Stimulated activated CD4-positive, alpha-beta T cell treated with anti-CD3 and anti-CD28 coated beads, Interleukin-4, amount 100 ng/mL, for 1 hour (primary cell): ENCODE measurements at places on chromosomes 3 and 15.

- DNase-seq = no peak
These were observed 138.0 kb downstream of the SRGAP3 start for GRCh38 chr3:9111417-9111816.

DNA sequence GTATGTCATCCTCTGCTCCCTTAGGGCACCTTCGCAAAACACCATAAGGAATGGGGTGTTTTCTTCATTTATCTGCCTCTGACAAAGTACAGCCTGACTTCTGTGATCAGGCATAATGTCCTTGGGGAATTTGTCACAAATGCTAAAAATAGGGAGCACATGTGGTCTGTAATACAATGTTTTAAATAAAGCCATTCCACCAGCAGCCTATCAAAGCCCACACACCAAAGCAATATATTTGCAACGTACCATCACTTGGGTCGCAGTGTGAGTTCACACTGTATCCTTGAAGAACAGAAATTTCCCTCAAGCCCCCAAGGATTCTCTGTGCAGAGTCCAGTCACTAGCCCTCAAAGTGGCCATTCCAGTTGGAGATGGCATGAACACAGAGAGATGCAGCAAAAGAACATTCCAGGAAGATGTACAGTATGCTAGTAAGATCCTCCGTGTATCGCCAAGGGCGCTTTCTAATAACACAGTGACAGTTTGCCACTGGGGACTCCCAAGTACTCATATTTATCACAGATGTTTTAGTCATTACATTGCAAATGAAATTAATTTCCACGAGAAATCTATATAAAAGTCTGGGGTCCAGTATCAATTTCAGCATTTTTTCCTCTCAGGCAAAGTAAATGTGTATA lies 246.7 kb downstream of the MCTP2 start:
- no peak for DNase-seq

DNA sequence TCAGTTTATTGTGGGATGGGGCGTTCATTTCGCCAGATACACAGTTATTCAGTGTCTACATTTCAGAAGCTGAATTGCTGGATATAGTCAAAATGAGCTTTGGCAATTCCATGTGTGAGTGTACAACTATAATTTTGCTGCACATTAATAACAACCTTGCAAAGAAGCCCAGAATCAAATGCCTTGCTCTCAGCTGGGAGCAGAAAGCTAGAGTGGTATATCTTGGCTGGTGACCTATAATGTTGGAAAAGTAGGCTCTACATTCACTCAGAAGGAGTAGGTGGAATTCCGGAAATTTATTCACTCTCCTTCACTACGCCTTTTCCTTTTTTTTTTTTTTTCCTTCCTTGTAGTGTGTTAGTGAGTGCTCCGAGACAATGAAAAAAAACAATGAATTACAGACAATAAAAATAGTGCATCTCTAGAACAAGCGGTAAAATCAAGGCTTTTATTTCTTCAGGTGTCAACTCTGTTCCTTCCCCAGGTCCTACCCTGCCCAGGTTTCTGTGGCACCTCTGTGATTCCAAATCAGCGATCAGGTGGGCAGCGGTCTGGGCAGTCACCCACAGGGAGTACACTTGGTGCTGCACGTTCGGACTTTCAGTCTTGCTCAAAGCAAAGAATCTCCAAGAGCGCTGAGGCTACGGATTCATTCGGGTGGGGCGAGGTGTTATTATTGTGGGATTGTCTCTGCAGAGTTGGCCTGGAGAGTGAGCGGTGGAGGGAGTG lies 910 bp upstream of the ARPP21 start:
- no peak for DNase-seq

- no peak for DNase-seq
These were observed 149.2 kb upstream of the SLCO3A1 start for GRCh38 chr15:91704343-91704742.

- DNase-seq = no peak
These were observed 28.8 kb downstream of the CYP8B1 start for GRCh38 chr3:42846685-42847522.

DNA sequence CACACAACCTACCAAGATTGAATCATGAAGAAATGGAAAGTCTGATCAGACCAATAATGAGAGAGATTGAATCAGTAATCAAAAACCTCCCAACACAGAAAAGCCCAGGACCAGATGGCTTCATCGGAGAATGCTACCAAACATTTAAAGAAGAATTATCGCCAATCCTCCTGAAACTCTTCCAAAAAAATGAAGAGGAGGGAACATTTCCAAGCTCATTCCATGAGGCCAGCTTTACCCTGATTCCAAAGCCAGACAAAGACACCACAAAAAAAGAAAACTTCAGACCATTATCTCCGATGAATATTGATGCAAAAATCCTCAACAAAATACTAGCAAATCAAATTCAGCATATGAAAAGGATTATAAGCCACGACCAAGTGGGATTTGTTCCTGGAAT lies 94.1 kb downstream of the SENP2 start:
- no peak for DNase-seq

- no peak for DNase-seq
These were observed 87.5 kb upstream of the MME start for GRCh38 chr3:154992655-154993054.

DNA sequence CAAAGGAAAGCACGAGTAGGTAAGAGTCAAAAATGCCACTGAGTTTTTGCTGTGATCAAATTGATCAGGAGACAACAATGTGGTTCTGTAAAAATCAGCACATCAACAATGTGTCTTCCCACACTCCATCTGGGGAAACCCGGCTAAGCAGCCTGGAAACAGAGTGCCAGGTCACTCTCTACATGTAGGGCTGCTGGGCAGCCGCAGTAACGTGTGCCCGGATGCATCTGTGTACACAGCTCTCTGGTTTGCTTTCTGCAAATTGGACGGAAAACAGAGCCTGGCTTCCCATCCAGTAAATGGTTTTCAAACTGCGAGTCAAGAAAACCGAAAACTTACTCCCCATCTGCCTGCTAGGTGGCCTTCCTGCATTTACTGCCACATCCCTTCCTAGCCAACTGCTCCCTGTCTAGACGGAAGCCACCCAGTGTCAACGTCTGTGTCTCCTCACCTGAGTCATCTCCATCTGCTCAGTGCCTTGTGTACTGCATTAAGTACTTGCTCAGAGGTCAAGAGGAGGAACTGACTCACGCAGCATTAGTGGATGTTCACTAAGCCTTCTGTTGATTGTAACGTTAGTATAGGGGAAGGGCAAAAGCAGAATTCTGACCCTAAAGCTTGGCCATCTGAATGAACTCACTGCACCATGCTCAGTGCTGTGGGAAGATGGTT lies 124.1 kb downstream of the TJP1 start:
- no peak for DNase-seq

GRCh38 chr15:58552505-58553364 lies 120.9 kb downstream of the LIPC start:
- no peak for DNase-seq
